HAP-1 (cell line): ENCODE measurements at places on chromosomes 4 and X.

- DNase-seq, result no peak
Observed at GRCh38 chr4:83894831-83895230, 358.9 kb downstream of the GPAT3 start.

GRCh38 chr4:184648313-184649025, 778 bp downstream of the CASP3 start:
- DNase-seq, result peak; percentile 30

GRCh38 chr4:182825003-182825402, 92.2 kb downstream of the DCTD start:
- DNase-seq, result no peak

DNA sequence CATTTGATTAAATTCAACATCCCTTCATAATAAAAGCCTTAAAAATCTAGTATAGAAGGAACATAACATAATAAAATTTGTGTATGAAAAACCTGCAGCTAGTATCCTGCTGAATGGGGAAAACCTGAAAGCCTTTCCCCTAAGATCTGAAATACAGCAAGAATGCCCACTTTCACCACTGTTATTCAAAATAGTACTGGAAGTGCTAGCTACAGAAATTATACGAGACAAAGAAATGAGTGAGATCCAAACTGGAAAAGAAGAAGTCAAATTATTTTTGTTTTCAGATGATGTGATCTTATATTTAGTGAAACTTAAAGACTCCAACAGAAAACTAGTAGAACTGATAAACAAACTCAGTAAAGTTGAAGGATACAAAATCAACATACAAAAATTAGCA, 152.9 kb downstream of the RTL3 start:
- DNase-seq, result no peak

DNA sequence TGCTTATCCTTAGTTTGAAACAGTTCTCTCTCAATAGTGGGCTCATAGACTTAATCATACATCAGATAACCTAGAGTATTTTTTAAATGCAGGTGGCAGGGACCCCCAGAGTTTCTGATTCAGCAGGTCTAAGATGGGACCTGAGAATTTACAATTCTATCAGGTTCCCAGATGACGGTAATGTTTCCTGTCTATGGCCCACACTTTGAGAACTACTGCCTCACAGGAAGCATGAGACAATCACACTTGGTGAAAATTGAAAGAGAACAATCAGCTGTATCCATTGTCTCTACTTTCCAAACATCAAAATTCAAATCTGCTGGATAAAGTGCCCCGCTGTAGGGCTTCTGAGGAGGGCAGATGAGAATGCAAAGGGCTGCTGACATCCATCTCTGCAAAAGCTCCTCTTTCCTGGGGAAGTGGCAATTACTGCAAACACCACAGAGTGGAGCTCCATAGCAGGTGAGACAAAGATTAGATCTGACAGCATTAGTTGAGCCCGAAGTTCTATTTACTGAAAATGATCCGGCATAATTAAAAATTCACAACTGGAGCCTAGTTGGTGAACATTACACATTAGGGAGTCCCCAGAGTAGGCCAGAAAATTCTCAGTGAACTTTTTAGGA, 187.8 kb upstream of the MBNL3 start:
- peak; percentile 26 for DNase-seq

- no peak for DNase-seq
Observed at GRCh38 chrX:45801554-45801953, 600.9 kb upstream of the DIPK2B start.

GRCh38 chrX:55340896-55341433, 76.2 kb upstream of the PAGE3 start:
- no peak for DNase-seq

GRCh38 chrX:20432048-20432447, 165.3 kb upstream of the RPS6KA3 start:
- DNase-seq, result no peak

GRCh38 chr4:185396724-185397385, at the start of gene ANKRD37:
Gene ANKRD37 (plus strand): TSS chr4:185396841. CDS start chr4:185396924, 83 bp downstream.
- DNase-seq, result no peak

- no peak for DNase-seq
Observed at GRCh38 chr4:185122681-185123345, 20.3 kb upstream of the SLC25A4 start.

DNA sequence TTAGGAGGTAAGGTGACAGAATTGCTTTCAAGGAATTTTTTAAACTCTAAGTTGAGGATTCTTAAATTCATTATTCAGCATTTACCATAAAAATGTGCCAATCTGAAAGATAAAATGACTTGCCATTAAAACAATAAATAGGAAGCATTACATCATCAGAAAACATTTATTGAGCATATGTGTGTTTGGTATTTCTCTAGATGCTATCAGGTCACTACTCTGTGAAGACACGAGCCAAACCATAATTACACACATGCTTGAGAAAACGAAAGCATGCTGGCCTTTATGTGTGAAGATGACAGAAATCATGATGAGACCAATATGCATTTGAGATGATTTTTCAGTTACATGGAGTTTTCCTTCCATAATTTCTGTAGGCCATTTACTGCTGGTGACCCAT, 12.3 kb upstream of the IL21 start:
- DNase-seq, result no peak

GRCh38 chrX:110146521-110146920, 143.6 kb downstream of the TMEM164 start:
- DNase-seq, result peak; percentile 68

- DNase-seq, result no peak
Observed at GRCh38 chr4:29046781-29047180, 1673.4 kb upstream of the PCDH7 start.

GRCh38 chrX:111101580-111101979, 5.6 kb downstream of the PAK3 start:
- DNase-seq, result no peak

DNA sequence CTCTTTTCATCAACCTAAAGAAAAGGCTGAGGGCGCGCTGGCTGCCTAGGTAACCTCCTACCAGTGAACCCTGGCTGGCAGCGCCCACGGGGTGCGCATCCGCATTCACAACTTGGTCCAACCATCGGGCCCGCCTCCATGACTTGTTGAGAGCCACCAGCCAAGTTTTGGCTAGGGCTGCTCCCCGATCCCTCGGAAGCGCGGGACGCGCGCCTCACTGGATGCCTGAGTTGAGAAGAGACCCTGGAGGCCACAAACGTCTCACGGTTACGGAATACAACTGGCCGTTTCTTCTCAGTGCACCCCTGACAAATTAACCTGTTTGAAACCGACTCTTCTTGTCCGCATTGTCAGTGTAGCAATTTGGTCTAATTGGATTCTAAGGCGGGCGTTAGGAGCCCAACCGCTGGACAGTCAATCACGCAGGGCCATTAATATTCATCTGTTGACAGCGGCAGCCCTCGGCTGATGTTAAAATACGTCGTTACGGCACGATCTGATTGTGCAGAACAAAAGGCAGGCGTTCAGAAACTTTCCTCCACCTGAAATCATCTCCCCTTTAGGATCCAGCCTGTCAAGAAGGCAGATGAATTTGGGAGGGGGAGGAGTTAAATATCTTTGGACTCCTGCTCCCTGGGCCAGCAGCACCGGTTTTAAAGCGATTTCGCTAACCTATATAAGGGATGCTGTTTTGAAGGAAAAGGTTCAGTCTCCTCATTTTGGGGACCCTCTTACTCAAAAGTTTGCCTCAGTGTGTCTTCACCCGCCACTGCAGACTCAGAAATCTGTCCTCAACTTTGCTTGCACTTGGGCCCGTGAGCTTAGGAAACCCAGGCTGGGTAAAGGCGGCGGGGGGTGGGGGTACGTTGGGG, 1.2 kb downstream of the GPC3 start:
- peak; percentile 60 for DNase-seq

DNA sequence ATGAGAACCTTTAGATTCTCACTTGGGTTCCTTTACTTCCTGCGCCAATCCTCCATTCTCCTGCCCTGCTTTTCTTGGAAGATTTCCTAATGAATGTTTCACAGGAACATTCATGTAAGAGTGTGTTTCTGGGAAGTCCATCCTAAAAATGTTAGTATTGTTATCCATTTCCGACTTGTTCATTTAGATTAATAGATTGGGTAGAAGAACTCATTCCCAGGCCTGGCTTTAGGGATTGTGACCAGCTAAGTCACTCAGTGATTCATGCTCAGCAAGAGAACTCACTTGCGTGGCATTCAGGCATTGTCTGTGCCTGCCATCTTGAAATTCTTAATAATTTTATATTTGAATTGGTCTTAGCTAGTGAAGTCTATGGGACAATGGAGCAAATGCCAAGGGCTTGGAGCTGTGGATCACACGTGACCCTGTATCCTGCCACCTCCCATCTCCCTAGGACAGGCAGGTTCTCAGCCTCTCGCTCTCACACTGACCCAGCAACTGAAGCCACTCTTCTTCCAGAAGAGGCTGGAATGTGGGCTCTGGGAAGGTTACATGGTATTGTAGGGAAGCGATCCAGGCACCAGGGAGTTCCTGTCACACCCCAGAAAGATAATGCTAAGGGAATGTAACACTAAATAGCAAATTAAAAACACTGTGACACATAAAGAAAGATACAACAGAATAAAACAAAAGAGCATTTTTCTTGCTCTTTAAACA, 562.1 kb downstream of the TMA16 start:
- no peak for DNase-seq

DNA sequence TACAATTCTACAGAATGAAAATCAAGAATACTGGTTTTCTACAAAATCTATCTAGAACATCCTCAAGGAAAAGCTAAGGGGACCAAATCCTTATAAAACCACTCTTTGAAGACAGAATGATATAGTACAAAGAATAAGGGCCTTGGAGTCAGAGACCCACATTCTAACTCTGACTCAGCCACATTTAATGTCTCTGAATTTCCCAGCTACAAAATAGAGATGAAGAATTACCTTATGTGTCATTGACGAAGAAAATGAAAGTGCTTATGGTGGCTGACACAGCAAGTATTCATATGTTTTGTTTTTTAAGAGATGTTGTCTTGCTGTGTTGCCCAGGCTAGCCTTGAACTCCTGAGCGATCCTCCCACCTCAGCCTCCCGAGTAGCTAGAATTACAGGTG, 35.9 kb upstream of the CXorf38 start:
- no peak for DNase-seq

- DNase-seq, result no peak
Observed at GRCh38 chr4:140343303-140343702, 30.1 kb upstream of the SCOC start.

- DNase-seq, result no peak
Observed at GRCh38 chr4:109826719-109827118, 1.1 kb upstream of the RRH start.

GRCh38 chrX:48493890-48494364, 14.9 kb upstream of the PORCN start:
- DNase-seq, result peak; percentile 12

GRCh38 chrX:2492531-2493218, 8.1 kb downstream of the DHRSX start:
- no peak for DNase-seq

DNA sequence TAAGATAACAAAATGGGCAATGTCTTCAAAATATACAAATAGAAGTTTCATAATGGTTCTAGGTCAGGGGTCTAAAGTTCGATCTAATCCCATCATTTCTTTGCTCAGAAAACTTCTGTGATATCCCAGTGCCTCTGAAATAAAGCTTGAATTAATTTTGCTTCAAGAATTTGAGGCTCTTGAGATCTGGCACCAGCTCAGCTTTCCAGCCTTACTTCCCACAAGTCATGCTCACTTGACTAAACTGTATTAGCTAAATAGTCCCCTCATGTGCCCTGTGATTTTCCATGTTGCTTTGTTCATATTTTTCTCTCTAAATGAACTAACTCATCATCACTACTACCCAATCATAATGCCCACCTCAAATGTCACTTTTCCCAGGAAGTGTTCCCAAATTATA, 50.8 kb upstream of the MBNL3 start:
- no peak for DNase-seq

GRCh38 chrX:103722505-103722904, 11.8 kb downstream of the TMEM31 start:
- DNase-seq, result no peak

DNA sequence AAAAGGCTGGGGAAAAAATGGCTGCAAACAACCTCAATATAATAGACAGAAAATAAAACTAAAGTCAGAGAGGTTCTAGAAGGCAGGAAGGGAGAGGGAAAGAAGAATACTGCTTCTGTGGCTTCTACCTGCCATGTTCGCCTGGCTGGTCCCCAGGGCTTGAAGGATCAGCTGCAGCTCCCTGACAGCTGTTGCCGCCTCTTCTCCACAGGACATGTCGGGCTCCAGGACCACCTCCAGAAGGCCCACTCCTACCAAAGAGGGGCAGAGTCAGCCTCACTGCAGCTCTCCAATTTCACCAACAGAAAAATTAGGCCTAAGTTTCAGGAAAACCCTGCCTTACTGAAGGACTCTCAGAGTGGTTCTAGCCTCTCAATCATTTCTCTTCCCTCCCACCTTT, 44.9 kb downstream of the GATB start:
- no peak for DNase-seq

GRCh38 chr4:98262431-98262830, 1.2 kb downstream of the RAP1GDS1 start:
- peak; percentile 8 for DNase-seq

- DNase-seq, result no peak
Observed at GRCh38 chr4:89301003-89301402, 6.6 kb downstream of the GPRIN3 start.

DNA sequence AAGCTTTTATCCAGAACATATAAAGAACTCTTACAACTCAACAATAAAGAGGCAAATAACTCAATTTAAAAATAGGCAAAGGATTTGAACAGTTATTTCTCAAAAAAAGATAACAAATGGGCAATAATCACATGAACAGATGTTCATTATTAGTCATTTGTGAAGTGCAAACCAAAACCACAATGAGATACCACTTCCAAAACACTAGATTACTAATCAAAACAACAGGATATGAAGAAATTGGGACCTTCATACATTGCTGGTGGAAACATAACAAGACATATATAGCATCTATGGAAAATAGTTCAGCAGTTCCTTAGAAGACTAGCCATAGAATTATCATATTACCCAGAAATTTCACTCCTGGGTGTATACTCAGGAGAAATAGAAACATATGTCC, 224.6 kb downstream of the FBXO8 start:
- no peak for DNase-seq

DNA sequence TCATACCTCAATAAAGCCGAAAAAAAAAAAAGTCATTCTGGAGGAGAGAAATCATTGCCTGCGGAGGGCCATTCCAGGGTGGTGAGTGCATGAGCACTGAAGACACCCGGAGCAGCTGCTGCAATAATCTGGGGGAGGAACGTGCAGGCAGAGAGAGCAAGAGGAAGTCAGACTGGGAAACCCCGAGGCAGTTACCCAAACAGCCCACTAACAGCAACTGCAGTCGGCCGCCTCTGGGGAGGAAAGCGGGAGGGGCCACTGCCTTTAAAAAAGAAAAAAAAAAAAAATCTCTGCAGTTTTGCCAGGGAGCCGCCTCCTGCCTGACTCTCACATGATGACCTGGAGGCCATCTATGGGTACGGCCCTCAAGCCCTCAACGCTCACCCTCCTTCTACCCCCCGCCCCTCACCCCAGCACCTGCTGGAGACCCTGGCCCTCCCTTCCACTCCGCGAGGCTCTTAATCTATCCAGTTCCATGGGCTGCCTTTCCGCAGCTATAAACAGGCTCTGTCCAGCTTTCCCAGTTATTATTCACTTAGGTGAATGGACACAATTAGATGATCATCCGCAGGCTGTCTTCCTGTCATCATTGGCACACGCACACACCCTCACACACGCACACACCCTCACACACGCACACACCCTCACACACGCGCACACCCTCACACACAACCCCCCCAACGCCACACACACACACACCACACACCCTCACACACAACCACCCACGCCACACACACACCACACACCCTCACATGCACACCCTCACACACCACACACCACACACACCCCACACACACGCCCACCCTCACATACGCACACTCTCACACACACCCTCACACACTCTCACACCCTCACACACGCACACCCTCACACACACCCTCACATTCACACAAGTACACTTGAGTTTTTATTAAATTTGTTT, 3.4 kb upstream of the AVPR2 start:
- peak; percentile 55 for DNase-seq
